ENCODE measurements at places on chromosomes 1 and 21.

GRCh38 chr1:223175633-223176032 is 32.6 kb upstream of the TLR5 start:
- DNase-seq, result no peak

- DNase-seq, result no peak
These were observed 16.3 kb downstream of the L1TD1 start for GRCh38 chr1:62210960-62211359.

- no peak for DNase-seq
These were observed 94.7 kb downstream of the PAX7 start for GRCh38 chr1:18725231-18725895.

DNA sequence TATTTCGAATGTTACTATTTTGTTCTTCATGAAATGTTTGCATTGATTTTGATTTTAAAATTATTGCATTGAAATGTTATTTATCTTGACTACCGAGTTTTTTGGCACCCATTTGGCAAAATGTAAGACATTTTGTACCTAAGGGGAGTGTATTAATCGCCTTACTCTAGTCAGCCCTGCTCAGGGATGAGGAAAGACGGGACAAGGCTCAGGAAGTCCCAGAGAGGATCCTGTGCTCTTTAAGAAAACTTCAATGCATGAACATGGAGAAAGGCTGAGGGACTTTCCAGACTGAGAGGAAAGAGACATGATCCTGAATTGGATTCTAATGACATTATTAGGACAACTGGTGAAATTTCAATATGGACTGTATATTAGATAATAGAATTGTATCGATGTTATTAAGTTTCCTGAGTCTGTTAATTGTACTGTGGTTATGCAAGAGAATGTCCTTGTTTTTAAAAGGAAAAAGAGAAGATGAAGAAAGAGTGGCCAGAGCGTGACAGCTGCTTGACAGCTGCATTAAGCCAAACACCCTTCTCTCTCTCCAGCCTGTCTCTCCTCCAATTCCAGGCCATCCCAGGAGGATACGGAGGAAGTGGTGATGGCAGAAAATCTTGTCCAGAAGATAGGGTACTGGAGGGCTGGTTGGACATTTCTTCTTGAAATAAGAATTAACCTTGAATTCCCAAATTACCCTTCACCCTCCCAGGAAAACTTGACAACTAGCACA is 66.0 kb downstream of the PLEKHA6 start:
- DNase-seq, result no peak

- DNase-seq, result no peak
These were observed 11.0 kb downstream of the RPTN start for GRCh38 chr1:152148051-152148450.

DNA sequence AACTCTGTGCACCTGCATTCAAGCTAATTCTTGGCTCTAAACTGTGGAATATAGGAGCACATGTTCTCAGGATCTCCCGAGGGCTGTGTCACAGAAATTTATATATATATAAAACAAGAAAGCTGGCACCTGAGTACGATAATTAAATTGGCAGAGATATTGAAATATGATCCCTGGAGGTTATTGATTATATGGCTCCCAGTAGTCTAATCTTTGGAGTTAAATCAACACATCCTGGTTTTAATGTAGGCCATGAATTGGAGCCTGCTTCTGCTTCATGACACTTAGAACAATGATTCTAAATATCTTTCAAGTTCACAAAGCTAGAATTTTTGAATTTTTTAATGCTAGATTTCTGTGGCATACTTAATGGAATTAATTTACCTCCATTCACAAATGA is 84.3 kb downstream of the CTH start:
- DNase-seq, result no peak

DNA sequence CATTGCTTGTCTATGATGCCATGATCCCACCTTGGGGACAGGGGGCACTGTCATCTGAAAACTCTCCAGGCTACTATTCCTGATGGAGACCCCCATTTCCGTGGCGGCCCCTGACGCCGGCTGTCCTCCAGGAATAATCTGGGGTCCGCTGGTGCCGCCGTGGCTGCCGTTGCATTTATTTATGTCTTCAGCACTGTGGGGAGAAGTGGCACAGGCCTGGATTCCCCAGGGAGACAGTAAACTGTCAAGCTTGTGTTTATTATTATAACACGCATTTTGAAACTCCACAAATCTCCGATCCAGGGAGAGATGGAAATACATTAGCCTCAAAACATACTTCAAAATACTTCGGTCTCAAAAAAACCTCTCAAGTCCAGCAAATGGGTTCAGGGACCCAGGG is 126.9 kb upstream of the C1orf174 start:
- DNase-seq, result no peak

DNA sequence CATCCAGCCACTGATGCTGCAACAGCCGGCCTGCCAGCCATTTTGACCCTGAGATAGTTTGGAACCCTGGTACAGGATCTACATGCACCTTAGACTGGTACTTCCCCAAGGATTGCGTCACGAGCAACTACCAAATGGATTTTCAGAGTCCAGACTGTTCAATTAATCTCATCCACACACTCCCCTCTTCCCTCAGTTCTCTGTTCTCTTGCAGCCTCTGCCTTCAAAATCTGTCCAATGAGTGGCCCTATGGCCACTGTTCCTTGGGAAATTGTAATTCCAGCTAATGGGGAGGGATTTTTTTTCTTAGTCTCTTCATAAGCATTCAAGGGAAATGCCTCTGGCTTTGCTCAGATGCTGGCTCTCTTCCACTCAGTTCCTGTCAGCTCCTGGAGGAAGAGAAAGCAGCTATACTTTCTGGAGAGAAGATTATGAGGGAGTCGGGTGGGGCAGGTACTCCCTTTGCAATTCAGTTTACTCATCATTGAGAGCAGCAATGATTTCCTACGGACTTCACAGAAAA is 19.8 kb upstream of the UAP1 start:
- no peak for DNase-seq

DNA sequence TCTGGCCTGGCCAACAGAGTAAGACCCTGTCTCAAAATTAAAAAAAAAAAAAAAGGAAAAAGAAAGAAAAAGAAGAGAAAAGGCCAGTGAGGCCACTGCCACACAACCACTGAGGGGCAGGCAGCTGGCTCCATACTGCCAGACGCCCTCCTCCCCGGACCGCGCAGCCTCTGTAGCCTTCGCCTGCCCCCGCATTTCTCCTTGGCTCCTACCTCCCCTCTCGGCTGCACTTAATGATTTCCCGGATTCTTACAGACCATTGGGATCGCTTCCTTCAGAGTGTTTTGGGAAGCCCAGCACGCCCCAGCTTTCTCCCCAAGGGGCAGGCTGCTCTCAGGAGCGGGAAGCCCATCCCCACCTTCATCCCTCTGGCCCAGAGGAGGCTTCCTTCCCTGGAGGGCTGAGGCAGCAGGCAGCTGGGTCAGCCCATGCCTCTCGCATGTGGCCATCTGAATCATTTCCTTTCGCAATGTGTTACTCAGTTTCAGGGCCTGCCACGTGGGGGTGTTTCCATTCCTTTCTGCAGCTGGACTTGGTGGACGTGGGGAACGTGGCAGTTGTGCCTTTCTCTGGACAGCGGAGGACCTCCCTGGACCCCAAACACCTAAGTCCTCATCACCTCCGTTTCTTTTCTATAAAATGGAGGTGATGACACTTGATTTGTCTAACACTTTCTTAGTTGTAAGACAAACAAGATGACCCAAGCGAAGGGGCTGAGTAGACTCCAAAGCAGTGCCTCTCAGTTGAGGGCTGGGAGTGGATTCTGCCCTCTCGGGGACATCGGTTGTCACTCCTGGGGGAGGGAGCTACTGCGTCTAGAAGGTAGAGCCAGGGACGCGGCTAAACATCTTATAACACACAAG is 2.3 kb downstream of the SLC2A5 start:
- DNase-seq, result no peak

DNA sequence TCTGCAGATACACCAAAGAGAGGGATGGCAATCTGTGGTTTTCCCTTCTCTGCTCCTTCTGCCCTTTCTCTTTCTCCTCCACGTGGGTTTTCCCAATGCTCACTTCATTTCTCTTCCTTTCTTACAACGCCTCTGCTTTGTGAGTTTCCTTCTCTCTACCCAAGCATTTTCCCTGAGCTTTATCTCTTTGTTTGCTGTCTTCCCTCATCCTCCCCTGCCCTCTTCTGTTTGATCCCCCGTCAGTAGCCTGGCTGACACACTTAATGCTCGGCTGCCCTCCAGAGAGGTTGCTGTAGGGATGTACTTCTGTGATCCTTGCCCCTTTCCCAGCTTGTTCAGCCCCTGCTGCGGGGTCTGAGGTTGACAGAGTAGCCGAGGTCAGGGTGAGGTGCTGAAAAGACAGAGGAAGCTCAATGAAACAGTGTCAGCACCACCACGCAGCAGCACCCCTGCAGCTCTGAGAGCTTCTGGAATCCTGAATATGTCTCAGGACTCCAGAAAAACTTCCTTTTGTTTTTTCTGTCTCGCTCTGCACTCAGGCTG is 6.0 kb downstream of the EDARADD start:
- DNase-seq, result no peak

Measured in left renal pelvis (tissue), 4 donors.